SK-N-DZ (cell line): ENCODE measurements at places on chromosomes 5 and 9.

GRCh38 chr9:36316611-36317317 lies 58.5 kb upstream of the GNE start:
- DNase-seq, result no peak

- no peak for DNase-seq
These were observed 32.0 kb downstream of the NKD2 start for GRCh38 chr5:1040571-1040970.

- no peak for DNase-seq
These were observed 308.8 kb downstream of the EFNA5 start for GRCh38 chr5:107361945-107362344.

DNA sequence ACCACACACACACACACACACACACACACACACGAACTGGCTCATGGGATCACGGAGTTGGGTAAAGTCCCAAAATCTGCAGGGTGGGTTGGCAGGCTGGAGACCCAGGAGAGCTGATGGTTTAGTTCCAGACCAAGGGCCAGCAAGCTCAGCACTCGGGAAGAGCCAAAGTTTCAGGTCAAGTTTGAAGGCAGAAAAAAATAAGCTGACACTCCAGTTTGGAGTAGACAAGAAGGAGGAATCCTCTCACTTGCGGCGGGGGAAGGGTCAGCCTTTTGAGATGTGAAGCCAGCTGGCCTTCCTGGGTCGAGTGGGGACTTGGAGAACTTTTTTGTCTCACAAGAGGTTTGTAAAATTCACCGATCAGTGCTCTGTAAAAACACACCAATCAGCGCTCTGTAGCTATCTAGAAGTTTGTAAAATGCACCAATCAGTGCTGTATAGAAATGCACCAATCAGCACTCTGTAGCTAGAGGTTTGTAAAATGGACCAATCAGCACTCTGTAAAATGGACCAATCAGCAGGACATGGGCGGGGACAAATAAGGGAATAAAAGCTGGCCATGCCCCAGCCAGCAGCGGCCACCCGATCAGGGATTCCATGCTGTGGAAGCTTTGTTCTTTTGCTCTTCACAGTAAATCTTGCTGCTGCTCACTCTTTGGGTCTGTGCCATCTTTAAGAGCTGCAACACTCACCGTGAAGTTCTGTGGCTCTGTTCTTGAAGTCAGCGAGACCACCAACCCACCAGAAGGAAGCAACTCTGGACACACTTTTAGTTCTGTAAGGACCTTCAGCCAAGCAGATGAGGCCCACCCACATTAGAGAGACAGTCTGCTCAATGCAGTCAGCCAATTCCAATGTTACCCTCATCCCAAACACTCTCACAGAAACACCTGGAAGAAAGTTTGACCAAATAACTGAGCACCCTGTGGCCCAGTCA lies 37.8 kb upstream of the UNC5A start:
- DNase-seq, result no peak

- DNase-seq, result no peak
These were observed 5.8 kb downstream of the TAS2R1 start for GRCh38 chr5:9624196-9624947.

- no peak for DNase-seq
These were observed 29.8 kb downstream of the STC2 start for GRCh38 chr5:173298213-173298926.

DNA sequence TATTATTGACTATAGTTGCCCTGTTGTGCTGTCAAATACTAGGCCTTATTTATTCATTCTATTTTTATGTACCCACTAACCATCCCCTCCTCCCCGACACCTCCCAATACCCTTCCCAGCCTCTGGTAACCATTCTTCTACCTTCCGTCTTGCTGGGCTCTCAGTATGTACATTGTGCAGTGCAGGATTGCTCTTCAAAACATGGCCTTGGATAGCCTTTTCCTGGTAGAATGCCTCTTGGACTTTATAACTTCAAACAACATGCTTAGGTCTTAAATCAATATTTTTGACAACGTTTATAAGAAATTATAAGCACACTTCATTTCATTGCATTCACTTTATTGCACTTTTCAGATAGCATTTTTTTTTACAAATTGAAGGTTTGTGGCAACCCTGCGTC lies 172.6 kb upstream of the ACTBL2 start:
- no peak for DNase-seq

DNA sequence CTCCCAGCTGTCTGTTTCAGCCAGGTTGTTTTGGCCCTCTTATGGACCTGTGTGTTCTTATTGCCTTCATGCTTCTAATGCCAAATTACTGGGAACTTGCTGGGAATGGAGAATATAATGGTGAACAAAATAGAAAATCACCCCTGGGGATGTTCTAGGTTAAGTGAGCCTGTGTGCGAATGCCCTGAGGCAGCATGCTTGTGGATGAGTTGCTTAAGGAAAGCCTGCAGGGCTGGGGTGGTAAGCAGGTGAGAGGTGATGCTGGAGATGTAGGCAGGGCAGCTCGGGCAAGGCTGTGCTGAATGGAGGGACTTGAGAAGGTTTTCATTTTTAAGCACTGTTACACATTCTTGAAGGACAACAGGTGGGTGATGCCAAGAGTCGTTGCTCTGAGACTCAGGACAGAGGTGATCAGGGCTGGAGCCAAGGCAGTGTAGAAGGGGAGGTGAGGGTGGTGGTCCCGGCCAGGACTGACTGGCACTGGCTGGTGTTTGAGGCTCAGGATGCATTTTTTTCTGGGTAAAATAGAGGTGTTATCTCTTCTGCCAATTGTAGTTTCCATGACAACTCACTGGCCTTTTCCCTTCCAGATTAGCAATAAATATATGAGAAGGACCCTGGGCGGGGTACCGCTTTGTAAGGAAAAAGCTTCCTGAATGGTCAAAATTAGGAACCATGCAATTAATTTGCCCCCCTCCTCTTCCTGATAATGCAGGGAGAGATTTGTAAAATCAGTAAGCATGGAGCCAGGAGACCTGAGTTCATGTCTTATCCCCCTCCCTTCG lies 342.8 kb downstream of the ICE1 start:
- DNase-seq, result no peak

GRCh38 chr5:171513591-171513990 lies 94.1 kb downstream of the FGF18 start:
- no peak for DNase-seq

- no peak for DNase-seq
These were observed 155.8 kb downstream of the ZNF608 start for GRCh38 chr5:124590686-124591085.

- DNase-seq, result no peak
These were observed 298.6 kb upstream of the SLC30A5 start for GRCh38 chr5:68795190-68795589.

DNA sequence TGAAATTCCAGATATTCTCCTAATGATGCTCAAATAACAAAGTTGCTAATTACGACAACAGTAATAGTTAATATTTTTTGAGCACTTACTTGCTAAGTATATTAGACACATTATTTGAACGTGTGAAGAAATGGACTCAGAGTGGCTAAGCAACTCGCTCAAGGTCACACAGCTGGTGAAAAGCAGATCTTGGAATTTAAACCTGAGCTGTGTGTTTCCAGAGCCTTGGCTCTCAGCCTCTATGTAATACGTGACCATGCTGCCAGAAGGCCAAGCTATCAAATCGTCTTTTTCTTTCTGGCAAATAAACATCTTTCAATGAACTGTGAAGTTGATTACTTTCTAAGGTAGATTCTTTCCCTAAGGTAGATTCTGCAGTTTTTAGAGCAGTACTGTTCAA lies 61.6 kb downstream of the KCTD16 start:
- no peak for DNase-seq

GRCh38 chr5:10266839-10267238 lies 16.8 kb downstream of the CCT5 start:
- no peak for DNase-seq

GRCh38 chr9:137317718-137318511 lies 15.8 kb upstream of the NRARP start:
- DNase-seq, result no peak

GRCh38 chr5:3350781-3351180 lies 244.9 kb upstream of the IRX1 start:
- DNase-seq, result no peak

GRCh38 chr5:78509884-78510769 lies 138.4 kb downstream of the LHFPL2 start:
- DNase-seq, result peak; percentile 26

DNA sequence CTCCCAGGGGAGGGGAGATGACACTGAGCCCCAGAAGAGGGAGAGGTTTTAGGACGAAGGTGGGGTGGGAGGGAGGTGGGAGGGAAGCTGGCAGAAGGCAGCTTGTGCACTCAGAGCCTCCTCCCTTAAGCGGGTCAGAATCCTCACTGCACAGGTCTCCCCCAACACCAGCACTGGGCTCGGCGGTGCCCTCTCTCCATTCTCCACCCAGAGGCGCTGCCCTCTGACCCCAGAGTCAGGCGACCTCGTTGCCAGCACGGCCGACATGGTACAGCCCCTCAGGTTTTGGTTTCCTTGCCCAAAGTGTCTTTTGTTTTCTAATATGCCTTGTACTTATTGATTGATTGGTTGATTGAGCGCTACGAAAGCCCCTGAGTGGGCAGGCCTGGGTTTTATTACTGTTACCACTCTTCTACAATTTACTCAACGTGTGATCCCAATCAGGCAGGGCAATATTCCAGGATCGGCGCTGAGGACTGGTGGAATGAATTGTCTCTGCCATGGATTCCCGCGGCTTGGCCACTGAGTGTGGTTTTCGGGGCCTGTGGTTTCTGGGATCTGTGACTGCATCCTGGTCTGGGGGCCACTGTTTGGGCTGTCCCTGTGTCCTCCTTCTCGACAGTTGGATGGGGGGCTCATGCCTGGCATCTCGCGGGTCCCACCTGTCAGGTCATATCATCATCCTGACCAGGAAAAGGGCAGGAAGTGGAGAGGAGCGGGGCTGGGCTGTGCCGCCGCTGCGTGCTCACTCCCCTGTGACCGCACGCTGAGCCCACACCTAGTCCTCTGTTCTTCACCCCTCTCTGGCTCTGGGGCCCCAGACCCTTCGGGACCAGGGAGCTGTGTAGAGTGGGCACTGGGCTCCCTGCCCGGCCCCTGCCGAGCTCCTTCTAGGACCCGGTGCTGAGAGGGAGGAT lies 9.6 kb upstream of the FCN2 start:
- no peak for DNase-seq

DNA sequence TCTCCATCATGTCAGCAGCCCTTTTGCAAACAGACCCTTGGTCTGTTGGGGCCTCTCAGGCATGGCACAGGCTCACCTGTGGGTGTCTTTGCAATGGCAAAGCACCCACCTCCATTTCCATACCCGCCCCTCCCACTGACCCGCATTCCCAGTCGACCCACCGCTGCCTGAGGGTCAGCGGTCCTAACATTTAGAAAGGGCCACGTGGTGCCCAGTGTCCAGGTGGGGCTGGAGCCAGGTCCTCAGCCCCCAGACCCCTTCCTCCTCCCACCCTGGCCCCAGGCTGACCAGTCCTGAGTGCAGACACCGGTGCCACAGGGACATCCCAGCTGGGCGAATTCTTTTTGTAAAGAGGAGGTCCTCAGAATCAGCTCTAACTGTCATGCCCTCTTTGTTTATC lies 43.3 kb upstream of the CEP72 start:
- no peak for DNase-seq
